ENCODE measurements at places on chromosomes 6 and 20. TPM values are rescaled to one million over a fixed set of nuclear protein-coding genes. Genes with fewer than 3 reads are reported as not detected.

Gene TRIM27
- total RNA-seq: 44.4 TPM

Gene EYA2
- 14.1 TPM for total RNA-seq

Gene CPNE5
- 3.0 TPM for total RNA-seq

Gene ADGRF5
- total RNA-seq: 1.5 TPM

- no peak overlapping the region for H3K27ac ChIP-seq
- H3K27me3 ChIP-seq: no peaks in the 10 kb centered on the region
- peaks cover 6% of the 10 kb centered on the region for H3K36me3 ChIP-seq
- DNase-seq: no peak
- H3K4me1 ChIP-seq: peaks cover 11% of the 10 kb centered on the region
Measured at GRCh38 chr6:15619330-15619729, 43.5 kb downstream of the DTNBP1 start.

GRCh38 chr20:64084685-64085152 lies 521 bp upstream of the LKAAEAR1 start:
- H3K4me3 ChIP-seq: no peak overlapping the region
- peaks cover 64% of the 10 kb centered on the region for H3K27me3 ChIP-seq
- H3K4me1 ChIP-seq: peaks cover 29% of the 10 kb centered on the region
- DNase-seq: no peak
- H3K36me3 ChIP-seq: no peaks in the 10 kb centered on the region

DNA sequence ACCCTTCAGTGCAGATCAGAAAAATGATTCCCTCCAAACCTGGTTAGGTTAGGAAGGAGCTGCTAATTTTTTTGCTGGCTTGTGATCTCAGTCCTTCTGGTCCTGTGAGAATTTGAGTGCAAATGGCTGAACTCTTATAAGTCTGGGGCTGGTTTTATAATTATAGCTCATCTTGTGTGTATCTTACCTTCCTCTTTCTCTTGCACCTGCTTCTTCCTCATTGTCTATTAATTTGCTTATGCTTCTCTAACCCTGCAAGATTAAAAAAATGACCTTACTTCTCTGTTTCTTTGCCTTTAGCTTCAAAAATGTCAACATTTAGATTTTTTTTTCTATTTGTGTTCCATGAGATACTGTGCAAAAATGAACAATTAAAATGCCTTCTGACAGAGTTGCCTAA lies 576.2 kb downstream of the DHX35 start:
- peaks cover 8% of the 10 kb centered on the region for H3K27me3 ChIP-seq
- no peaks in the 10 kb centered on the region for H3K36me3 ChIP-seq
- no peak for DNase-seq
- H3K4me3 ChIP-seq: no peak overlapping the region
- H3K27ac ChIP-seq: no peak overlapping the region
- H3K4me1 ChIP-seq: no peaks in the 10 kb centered on the region

All from transverse colon (tissue), 4 donors.